ENCODE measurements at places on chromosomes 2 and 18.

DNA sequence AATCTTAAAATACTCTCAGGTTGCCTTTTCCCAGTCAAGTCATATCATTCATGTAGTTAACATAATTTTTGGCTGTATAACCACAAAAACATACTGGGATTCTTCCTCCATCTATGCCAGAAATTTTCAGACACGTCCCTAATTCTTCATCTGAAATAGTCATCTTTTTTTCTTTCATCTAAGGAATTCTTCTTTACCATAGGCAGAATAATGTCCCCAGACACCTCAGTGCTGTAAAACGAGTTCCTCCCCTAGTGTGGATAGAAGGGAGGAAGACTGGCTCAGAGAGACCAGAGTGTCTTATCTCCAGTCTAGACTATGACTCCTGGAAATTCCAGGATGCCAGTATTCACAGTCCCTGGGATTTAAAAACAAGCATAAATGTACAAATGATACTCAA, 127.8 kb downstream of the MREG start:
- DNase-seq = no peak

GRCh38 chr18:43046322-43046721, 69.2 kb downstream of the RIT2 start:
- DNase-seq = no peak

GRCh38 chr2:223047260-223047761, 4.7 kb upstream of the KCNE4 start:
- no peak for DNase-seq

GRCh38 chr2:65778137-65778536, 345.7 kb upstream of the SPRED2 start:
- no peak for DNase-seq

DNA sequence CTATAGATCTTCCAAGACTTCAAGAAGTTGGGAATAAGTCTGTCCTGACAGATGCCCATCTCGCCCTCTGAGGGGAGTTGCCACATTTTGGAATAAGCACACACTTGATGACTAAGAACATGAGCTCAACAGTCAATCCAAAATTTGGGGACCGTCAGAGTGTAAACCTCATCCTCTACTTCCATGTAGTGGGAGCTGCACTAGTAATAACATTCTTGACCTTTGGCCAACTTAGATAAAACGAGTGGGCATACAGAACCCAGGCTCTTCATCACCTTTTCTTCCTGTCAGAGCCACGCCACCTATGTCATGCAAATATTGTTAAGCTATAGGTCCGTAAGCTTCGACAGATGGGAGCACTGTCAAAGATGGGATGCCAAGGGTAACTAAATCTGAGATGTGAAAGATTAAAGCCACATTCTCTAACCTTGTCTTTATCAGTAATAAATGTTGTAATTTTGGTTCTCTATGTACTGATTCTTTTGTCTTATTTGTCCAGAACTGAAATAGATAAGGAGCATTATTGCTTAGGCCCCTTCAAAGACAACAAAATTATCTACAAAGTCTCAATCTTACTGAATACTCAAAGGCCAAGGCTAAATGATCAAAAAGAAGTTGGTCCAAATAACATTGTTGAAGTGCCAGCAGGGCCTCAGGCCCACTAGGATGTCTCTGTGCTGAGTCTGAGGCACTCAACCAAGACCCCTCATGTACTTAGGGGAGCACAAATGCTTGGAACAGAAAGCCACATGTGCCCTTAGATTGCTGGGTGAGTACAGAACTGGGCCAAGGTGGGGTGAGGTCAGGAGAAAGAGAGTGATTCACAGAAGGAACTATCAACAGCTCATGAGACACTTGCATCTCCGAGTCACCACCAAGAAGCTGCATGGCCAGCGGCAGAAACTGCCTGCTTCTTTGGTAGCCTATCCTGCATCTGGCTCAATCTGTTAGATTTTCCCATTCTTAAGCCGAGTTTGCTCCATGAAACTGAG, 15.0 kb downstream of the CDH2 start:
- no peak for DNase-seq

- DNase-seq = no peak
Observed at GRCh38 chr18:49880661-49881060, 67.3 kb upstream of the ACAA2 start.

GRCh38 chr2:179250848-179251504, 13.7 kb downstream of the SESTD1 start:
- DNase-seq = no peak

DNA sequence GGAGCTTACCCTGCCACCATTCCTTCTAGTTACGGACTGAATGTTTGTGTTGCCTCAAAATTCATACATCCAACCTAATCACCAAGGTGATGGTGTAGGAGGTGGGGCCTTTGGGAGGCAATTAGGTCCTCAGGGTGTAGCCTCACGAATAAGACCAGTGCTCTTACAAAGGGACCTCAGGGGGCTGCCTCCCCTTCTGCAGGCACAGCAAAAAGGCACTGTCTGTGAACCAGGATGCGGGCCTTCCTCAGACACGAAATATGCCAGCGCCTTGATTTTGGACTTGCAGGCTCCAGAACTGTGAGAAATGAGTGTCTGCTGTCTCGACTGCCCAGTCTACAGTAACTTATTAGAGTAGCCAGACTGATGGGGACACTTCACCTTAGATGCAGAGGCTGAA, 150.4 kb upstream of the HDAC4 start:
- DNase-seq = no peak

DNA sequence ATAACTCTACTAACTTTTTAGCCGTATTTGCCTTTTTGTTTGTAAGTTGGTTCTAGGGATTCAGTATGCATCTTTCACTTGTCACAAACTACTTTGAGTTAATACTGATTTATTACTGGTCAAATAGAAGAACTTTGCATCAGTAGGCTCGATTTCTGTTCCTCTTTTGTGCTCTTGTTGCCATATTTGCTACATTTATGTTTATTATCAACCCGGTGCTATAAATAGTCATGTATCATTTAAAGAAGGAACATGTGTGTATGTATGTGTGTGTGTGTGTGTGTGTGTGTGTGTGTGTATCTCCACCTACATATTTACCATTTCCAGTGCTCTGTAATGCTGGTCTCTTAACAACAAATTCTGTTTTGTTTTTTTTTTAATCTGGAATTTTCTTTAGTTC, 79.6 kb upstream of the B3GNT7 start:
- no peak for DNase-seq

GRCh38 chr2:84702941-84703340, 177.9 kb downstream of the TRABD2A start:
- no peak for DNase-seq

DNA sequence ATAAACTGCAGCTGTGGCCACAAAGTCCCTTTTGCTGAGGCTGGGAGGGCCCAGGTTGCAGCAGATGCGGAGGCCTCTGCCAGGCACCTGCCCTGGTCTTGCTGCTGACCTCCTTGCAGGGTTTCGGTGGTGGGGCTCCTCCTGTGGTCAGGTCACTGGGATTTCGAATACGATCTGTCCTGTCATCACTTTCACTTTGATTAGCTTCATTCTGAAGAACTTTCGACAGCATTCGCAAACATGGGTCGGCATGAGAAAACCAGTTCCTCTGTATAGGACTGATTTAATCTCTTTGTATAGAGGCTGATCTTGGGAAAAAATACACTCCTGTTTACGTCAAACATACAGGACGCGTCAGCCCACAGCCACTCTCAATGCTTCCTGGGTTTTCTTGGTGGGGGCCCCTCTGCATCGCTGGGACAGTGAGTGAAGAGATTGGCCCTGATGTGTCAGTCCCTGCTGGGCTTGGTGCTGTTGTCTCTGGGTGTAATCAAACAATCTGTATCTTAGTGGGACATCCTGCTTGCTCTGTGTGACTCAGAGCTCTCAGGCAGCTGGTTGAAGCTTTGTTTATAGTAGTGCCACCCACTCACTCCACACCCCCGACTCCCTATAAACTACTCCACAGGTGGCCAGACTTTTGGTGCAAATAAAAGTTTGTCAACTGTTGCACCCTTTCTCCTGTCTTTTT, 209.4 kb upstream of the CXCR4 start:
- no peak for DNase-seq

DNA sequence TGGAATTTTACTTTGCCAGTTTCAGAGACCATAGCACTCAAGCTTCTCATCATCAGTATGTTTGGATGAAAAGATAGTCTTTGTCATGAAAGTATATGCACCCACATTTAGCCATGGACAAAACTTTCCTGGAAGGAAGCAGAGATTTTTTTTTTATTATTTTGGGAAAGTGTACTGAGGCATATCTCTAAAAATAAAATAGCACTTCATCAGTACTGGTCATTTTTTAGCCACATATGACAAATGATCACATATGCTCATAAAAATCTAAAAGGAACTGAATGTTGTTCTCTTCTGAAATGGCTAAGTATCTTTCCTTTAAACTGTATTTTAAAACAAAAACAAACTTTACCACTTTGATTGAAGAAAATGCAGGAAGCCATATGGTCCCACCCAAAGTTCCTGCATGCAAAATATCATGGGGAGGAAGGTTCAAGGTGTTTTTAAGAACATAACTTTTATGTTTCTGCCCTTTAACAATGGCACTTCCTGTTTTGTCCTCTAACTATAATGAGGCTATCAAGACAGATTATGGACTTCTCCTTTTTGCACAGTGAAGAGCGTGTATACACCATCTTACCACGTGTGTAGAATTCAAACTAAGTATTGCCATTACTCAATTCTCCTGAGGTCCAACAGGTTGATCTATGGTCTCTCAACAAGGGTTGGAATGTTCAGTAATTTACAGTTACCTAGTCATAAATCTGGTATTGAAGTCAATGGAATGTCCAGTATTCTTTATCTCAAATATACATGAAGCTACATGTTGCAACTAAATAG, 77.1 kb upstream of the SLC39A10 start:
- DNase-seq = no peak

DNA sequence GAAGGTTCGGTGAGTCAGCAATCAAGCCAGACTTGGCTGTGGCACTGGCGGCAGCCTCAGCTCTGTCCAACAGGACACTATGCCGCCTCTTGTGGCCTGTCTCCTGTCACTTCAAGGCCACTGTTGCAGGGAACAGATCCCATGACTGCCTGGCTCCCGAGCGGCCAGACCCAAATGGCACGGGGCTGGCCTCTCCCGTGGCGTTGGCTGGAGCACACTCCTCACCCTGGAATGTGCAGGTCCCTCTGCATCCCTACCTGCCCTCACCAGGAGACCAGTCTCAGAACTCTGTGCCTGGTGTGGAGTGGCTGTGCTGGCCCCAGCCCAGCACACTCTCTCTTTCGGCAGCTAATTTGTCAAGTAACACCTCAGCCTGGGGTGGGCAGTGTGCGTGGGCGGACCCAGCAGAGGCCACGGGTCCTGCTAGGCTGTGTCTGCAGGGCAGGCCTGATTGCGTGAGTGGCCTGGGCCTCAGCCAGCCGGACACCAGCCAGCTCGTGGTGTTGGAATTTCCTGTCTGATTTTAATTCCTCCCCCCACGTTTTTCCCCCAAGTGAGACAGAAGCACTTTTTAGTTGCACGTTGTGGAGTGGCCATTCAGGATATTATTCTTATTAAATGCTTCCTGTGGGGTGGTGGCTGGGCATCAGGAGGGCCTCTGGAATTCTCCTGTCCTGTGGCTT, 179.3 kb downstream of the GLI2 start:
- no peak for DNase-seq

- DNase-seq = peak; percentile 19
Observed at GRCh38 chr2:240596491-240596931, 10.0 kb downstream of the CAPN10 start.

- no peak for DNase-seq
Observed at GRCh38 chr2:58475756-58476155, 234.6 kb upstream of the FANCL start.

GRCh38 chr2:130874512-130874911, 37.8 kb downstream of the ARHGEF4 start:
- no peak for DNase-seq

GRCh38 chr2:100884145-100884621, 64.2 kb downstream of the NPAS2 start:
- no peak for DNase-seq

DNA sequence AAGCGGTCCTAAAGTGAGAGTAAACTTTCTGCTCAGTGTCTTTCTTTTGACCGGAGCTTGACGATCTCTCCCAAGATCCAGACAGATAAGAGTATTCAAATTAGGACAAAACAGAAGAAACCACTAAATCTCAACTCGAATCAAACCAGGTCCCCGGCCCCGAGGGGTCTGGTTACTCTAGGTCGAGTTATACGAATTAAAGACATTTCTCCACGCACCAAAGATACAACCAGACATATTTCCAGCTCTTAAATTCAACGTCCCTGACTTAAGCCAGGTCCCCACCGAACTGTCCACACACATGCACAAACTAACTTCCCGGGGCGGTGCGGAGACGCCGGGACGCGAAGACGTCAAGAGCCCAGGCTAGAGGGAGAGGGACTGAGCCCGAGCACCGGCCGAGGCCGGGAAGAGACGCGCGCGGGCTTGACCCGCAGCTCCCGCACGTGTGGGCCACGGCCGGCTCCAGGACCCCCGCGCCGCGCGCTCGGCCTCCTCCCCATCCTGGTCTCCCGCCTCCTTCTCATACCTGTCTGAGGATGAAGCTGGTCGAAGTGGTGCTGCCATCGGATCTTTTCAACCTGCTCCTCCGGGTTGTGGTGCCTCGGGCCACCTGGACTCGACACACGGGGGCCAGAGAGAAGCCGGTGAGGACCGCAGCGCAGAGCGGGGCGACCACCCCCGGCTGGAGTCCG, 896 bp downstream of the CACNB4 start:
- no peak for DNase-seq

DNA sequence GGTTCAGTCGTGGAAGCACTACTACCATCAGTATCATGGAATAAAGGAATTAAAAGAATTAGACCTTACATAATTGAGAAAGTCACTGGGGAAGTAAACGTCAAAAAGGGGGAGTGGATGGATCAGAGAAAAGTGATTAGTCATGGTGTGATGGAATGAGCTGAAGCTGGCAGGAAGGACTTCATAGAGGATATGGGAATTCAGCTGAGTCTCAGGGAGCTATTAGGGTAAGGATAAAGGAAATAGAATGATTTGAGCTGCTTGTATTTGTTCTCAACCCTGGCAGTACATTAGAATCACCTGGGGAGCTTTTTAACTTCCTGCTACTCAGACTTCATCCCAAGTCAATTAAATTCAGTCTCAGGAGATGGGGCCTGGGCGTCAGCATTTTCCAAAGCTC, 53.4 kb upstream of the SETBP1 start:
- no peak for DNase-seq

DNA sequence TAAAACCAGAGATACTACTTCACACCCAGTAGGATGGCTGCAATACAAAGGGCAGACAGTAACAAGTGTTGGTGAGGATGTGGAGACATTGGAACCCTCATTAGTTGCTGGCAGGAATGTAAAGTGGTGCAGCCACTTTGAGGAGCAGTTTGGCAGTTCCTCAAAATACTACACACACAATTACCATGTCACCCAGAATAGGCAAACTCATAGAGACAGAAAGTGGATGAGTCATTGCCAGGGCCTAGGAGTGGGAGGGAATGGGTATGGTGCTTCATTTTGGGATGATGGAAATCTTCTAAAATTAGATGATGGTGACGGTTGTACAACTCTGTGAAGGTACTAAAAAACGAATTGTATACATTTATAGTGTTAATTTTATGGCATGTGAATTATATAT, 54.8 kb downstream of the ATP9B start:
- no peak for DNase-seq
